Stimulated activated CD8-positive, alpha-beta memory T cell treated with anti-CD3 and anti-CD28 coated beads, Interleukin-4, amount 100 ng/mL, for 48 hours (primary cell): ENCODE measurements at places on chromosomes 3 and 15.

- no peak for DNase-seq
These were observed 61.4 kb upstream of the IMPG2 start for GRCh38 chr3:101381809-101382208.

GRCh38 chr3:81888914-81889557 is 127.6 kb upstream of the GBE1 start:
- DNase-seq: no peak

- DNase-seq: no peak
These were observed 270.9 kb downstream of the FHIT start for GRCh38 chr3:60980342-60980692.

DNA sequence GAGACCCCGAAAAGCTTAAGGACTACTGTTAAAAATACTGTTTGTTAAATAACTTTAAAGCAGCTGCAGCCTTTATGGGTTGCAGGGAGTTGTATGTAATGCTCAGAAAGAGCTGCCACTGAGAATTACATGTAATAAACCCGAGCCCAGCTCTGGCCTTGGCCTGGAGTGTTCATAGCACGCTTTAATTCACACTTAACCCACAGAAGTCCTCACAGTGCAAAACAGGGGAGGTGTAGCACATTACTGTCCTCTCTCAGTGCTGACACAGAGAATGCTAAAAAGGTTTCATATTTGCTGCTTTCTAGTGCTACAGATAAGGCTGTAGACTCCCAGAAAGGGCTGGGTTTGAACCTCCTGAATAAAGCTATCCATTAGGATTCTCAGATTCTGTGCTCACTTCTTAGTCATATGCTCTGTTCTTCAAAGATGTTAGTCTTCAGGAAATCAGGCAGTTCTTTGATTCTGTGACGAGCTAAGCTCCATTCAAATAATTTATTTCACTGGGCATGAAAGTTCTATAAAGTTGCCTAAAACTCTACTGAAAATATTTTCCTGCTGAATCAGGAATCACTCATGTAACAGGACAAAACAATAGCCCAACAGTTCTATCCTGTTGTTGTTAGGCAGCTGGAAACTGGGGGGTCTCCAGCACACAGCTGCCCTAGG is 108.0 kb downstream of the SENP2 start:
- DNase-seq: no peak

DNA sequence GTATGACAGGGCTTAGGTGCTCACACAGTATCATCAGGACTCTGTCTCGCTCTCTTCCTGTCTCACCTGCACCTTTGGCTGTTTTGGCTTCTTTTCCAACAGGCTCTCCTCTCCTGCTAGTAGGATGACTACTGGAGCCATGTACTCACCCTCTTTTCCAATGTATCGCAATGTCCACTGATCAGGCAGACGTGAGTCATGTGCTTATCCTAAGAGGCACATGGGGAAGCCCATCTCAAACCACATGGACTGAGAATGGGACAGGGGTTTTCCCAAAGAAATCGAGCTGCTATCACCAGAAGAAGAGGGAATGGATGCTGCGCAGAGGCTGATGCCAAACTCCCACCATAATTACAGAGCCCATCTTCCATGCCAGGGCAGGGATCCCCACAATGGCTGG is 180.6 kb downstream of the IL5RA start:
- DNase-seq: no peak

DNA sequence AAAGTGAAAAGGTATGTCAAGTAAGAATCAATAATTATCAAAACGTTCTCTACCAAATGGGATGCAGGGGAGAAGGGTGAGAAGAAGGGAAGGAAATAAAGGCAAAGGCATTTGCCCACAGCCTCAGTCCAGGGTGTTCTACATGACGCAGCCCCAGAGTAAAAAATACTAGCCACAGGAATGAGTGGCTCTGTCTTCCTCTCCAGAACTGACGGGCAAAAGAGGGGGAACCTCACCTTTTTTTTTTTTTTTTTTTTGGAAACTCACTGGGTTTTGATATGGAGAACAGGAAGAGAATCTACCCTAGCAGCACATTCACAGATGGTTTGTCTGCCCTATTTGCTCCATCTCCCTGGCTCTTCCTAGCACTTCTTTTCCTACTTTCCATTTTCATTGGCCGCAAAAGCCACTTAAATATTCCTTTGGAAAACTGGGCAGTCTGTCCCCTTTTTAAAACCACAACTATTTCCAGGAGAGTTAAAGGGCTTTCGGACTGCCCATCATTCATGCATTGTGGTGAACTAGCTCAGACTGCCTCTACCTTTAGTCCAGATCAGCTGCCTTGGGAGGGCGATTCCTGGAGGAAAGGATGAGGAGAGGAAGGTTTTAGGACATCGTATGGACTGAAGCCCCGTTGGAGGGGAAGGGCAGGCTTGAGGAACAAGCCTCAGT is 28.2 kb downstream of the B3GNT5 start:
- DNase-seq: no peak

DNA sequence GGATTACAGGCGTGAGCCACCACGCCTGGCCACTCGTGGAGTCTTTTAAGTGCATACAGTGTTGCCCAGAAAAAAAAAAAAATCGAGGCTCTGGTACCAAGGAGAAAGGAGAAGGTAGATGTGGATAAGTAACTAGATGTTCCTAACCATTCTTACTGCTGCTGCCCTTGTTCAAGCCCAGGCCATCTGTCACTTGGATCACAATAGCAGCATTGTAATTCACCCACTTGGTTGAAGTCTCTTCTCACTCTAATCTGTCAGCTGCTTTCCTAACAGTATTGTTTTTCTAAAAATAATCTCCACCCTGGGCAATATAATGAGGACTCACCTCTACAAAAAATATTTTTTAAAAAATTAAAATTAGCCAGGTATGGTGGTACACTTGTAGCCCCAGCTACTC is 58.0 kb upstream of the CRTC3 start:
- no peak for DNase-seq
